ENCODE measurements at places on chromosomes 1 and 21.

GRCh38 chr1:199959775-199960110, 67.8 kb upstream of the NR5A2 start:
- DNase-seq: no peak

- no peak for DNase-seq
Observed at GRCh38 chr1:54336116-54336515, 70.1 kb downstream of the SSBP3 start.

DNA sequence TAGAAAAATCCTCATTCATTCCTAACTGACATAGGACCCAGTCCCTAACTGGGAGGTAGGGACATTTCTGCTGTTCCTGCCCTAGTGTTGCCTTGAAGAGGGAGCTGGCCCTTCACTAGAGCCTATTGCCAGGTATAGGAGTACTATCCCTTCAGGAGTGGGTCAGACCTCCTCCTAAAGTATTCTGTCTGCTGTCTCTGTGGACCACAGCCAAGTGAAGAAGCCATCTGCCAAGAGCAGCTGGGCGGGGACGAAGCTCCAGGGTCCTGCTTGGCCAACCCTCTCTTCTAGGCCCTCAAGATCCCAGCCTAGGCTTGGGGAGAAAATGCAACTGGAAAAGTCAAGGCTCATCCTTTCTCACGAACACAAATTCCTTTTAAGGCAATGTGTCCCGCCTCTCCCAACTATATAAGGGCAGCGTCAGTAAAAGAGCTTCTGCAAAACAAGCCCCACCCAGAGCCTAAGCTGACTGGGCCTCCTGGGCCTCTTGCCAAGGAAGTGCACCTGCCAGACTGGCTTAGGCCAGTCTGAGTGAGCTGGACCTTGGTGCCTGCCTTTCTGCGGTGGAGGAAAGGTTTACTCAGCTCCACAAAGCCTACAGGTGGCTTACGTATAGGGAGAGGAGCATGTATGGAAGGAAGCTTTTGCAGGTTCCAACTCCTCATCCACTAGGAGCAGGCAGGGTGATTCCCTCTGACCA, 638 bp upstream of the TUFT1 start:
- no peak for DNase-seq

- no peak for DNase-seq
Observed at GRCh38 chr21:23664193-23664694, 1943.0 kb downstream of the MRPL39 start.

- DNase-seq: no peak
Observed at GRCh38 chr1:244339776-244340175, 111.9 kb downstream of the ADSS2 start.

DNA sequence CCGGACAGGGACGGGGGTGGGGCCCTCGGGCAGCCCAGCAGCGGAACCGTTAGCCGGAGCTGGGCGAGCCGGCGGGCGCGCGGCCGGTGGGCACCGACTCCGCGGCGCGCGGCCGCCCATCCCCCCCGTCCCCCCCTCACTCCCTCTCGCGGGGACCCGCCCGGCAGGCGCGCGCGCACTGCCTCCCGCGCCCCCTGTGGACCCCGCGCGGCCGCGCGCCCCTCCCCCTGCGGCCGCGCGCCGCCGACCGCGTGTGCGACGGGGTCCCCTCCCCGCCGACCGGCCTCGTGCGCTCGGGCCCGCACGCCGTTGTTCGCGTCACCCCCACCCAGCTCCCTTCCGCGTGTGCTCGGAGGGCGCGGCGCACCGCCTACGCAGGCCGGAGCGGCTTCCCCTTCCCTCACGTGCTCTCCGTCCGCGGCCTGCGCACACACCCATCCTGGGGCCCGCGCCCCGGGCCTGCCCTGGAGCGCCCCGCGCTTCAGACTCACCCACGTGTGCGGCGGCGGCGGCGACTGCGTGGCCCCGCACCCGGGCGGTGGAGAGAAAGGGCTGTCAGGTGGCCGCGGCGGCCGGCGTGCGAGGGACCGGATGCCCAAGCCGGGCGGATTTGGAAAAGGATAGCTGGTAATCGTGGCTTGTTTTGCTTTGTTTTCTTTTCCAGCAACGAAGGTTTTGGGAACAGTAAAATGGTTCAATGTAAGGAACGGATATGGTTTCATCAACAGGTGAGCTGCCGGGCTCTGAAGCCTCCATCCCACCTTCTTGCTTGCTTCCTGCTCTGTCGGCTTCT, 717 bp downstream of the YBX1 start:
- peak; percentile 15 for DNase-seq

GRCh38 chr1:42926235-42926878, 32.3 kb downstream of the SLC2A1 start:
- no peak for DNase-seq

GRCh38 chr1:92961131-92961895, at the start of gene DIPK1A:
DIPK1A (minus strand) TSS chr1:92961462; CDS start chr1:92961429, 33 bp downstream.
- peak; percentile 66 for DNase-seq

DNA sequence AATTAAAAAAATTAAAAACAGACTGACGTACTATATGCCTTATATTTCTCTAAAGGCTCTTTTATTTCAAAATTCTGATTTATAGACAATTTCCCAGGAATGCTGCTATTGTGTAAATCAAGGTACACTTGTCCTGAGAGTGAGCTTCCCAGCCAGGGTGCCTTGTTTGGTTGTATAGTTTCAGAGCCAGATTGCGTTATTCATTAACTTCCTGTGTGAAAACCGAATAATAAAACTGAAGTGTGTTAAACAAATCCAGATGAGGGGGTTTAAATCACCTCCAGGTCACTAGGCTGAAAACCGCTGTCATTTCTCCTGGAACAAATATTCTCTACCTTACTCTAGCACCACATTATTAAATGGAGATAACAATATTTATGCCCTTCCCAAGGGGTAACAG, 68.7 kb downstream of the LMX1A start:
- no peak for DNase-seq

DNA sequence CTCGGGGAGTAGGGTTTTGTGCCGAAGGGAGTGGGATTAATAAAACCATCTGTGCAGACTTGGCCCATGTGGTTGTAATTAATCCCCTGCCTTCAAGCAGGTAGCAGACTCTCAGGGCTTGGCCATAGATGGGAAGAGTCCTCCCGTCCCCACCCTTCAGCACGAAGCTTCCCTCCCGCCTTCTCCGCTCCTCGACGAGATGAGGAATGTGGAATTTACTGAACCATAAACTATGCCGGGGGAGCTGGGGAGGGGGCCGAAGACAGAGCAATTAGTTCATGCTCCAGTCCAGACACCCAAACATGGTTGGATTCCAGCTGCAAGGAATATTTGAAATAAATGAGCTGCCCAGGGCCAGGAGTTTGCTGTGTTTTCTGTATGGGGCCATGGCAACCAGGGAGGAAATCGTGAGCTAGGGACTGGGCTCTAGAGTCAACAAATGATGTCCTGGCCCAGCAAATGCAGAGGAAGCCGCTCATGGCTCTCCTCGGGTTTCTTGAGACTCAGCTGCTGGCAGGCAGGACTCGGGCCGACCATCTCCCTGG, 78.8 kb downstream of the SPSB1 start:
- DNase-seq: no peak

DNA sequence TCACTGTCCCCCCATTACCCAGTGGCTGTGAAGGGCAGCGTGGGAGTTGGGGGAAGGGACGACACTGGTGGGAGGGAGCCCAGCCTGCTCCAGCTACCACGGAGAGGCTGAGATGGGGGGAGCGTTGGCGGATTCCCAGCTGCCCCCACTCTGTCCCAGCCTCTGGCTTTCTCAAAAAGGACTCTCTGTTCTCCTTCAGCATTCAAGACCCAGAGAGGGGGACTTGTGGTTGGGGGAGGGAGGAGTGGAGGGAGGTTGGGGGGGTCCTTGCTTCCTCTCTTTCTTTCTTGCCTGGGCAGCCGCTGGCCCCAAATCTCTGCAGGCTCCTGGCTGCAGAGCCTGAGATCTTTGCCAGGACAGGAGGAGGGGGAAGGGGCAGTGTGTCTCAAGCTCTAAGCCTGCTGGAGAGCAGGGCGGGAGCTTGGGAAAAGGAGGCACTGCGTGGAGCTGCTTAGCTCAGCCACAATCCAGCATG, 2.2 kb downstream of the ATP1A2 start:
- no peak for DNase-seq

DNA sequence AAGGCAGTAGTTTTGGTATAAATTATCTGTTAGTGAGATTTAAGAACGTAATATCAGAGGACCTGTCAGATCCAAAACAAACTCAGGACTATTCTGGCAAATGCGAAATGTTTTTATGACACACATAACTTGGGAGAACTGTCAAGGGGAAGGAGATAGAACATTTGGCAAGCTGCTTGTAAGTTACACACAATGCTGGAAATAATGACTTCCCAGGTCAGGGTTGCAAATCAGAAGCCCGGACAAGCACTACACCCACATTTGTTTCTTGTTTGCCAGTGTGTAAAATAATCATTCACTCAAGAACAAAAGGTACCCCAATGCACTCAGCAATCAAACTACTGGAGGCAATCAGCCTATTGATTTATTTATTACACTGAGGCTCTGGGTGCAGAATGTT, 354.7 kb downstream of the KCNH1 start:
- DNase-seq: no peak

DNA sequence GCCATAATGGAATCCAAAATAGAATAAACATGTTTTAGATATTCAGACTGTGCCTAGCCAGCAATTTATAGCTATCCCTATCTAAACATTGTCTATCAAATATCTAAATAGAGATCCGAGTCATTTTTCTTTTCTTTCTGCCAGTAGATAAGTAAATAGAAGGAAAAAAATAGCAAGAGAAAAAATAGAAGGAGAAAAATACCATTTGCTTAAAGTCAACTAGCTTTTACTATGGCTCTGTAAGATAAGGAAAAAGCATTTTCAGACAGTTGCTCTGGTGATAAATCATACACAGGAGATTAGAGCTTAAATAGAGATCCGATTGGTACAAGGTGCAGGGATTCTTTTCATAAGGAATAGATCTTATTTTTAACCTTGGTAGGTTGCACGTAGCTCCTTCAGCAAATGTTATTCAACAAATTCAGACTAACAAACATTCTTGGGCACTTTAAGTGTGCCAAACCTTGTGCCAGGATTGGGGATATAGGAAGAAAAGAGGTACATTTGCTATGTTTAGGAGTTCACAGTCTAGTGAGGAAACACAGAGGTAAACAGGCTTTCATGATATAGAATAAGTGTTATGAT, 70.1 kb upstream of the CCDC190 start:
- DNase-seq: no peak

DNA sequence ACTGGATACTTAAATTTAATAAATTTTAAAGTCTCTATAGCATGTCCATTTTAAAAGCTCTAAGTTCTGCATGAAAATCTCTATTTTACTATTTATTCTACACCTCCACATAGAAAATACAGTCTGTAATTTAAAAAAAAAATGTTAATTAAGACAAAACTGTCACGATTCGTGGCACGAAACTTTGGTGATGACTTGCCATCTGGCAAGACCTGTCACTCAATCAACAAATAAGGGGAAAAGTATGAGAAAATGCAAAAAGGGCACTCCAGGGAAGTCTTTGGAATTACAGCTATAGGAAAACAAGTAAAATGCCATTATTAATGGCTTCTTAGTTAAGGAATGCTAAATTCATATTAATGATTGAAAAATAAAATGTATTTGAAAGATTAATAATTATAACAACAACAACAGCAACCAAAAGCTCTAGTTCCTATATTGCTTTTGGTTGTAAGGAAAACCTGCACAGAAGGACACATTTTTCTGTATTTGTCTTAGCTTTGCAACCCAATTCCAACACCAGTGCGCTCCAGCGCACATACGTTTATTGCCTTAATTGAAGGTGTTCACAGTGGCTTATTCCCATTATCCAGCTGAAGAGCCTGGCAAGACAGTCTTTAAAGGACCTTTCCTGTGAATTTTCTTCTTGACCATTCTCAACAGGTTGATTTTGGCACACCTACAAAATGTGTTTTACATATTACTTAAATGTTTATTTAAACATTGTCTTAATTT, 107.8 kb downstream of the PLPPR5 start:
- DNase-seq: no peak

DNA sequence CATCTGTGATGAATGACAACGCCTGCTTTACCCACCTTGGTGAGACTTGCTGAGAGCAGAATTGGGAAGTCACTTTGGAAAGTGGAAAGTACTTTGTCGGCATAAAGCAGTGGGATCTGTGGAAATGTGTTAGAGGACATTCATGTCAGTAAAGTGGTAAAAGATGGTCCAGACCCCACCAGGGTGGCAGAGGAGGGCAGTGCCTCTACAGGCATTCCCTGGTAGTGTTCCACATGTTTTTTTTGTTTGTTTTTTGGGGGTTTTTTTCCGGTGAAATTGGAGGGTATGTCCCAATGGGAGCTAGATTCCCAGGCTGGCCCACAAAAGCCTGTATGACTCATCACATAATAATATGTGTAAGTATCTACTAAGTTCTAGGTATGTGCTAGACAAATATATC, 80.6 kb downstream of the ELAVL4 start:
- DNase-seq: no peak

DNA sequence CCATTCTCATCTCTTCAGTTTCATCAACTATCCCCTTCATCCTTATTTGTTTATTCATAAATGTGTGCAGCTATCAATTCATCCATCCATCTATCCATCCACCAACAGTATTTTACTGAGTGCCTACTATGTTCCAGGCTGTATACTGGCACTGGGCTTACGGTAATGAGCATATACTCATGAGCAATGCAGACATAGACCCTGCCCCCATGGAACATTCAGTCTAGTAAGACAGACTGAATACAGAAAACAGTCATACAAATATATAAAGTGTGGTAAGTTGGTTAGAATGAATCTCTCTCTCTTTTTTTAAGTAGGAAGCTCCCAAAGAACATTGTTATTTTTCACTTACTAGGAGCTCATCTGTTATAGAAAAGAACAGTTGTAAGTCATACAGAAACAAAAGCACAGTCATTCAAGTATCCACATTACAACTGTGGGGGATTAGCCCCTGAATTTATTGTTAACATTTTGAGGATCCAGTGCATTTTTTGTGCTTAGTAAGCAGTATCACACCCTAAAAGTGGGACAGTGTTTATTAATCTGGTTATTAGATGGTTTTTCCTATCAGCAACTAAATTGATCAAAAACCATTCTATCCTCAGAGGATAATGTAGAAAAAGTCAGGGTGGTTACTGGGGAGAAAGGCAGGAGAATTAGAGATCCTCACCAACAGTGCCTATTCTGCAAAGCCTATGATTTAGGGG, 3.6 kb downstream of the SLC16A4 start:
- no peak for DNase-seq

- no peak for DNase-seq
Observed at GRCh38 chr1:231526536-231526935, 1.9 kb upstream of the TSNAX start.

DNA sequence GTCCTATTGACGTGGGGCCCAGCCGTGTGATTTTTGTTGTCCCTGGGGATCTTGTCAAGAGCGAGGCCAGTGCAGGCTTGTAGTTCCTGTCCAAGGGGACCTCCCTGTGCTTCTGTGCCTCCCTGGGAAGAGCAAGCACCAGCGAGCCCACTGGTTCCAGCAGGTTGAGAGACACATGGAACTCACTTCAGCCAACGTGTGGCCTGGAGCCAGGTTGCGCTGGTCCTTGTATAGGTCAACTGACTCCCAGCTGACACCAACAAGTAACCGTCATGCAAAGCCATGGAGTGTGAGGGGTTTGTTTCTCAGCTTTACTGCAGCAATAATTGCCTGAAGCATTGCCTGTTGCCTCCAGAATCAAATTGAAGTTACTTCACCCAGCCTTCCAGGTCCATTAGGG, 63.0 kb downstream of the DISP3 start:
- DNase-seq: no peak

GRCh38 chr1:224851210-224851847, 78.1 kb upstream of the DNAH14 start:
- DNase-seq: no peak

- no peak for DNase-seq
Observed at GRCh38 chr1:33348676-33349080, 27.8 kb upstream of the A3GALT2 start.

- no peak for DNase-seq
Observed at GRCh38 chr1:147771226-147772125, 11.1 kb upstream of the GJA5 start.

GRCh38 chr1:41282679-41283317, 40.7 kb upstream of the SCMH1 start:
- no peak for DNase-seq
